ENCODE measurements at places on chromosomes 12 and 14.

GRCh38 chr12:120356567-120357030, 12.4 kb downstream of the MSI1 start:
- DNase-seq: peak; percentile 73

DNA sequence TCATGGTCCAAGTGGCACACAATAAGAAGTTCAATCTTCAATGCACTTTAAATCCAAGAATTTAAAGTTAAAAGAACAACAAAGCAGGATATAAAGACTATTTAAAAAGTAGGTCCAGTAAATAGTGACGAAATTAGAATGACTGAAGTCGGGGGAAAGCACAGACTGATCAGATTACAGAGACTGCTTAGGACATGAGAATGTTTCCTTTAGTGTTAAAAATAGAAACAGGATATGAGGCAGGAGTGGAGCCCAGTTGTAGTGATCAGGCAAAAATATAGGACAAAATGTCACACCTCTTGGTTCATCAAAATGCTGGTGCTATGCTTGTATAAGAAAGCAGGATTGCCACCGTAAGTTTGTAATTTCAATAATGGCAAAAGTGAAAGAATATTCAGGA, 52.2 kb upstream of the CD163 start:
- no peak for DNase-seq

DNA sequence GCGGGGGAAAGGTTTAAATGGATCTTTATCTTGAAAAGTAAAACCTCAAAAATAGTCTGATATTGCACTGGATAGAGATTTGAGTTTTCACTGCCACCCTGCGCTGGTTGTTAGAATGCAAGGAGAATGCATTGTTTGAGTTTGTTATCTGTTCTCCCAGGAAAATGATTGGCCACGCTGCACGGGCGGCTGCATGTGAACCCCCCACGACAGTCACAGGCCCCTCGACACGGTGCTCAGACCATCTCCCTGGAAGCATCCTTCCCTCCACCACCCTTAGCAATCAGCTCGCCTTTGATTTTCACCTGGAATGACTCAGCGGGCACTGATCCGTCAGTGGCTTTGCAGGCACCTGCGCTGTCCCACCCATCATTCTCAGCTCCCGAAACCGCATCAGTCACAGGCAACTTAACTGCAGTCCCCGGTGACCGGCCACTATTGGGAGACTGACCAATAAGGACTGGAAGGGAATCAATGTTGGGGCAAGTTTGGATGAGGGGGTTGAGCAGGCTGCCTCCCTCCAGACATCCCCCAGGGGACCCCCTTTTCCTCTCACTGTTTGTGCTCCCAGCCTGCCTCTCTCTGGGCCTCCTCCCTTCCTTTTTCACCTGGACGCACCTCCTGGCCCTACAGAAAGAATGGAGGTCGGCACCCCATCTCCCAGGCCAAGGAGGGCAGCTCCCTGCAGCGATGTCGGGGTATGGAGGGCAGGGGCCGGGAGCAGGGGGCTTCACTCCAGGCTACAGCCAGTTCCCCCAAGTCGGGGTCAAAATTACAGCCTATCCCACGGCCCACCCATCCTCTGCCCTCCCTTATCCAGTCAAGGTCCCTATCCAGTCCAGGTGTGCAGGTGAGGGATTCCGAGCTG, 28.5 kb upstream of the C14orf180 start:
- no peak for DNase-seq

DNA sequence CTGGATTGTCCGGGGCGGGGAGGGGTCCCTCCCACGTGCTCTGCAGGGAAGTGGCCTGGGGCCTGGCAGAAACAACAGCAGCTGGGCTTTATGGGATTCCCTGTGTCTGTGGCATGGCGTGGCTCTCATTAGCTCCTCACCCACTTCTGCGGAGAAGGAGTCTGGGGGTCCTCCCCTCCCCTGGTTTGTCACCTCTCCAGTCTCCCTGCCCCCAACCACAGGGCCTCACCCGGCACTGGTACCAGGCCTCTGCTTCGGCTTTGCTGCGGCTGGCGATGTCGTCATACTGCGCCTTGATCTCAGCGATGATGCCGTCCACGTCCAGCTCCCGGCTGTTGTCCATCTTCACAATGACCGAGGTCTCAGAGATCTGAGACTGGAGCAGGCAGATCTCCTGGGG, 6.4 kb downstream of the KRT82 start:
- no peak for DNase-seq

DNA sequence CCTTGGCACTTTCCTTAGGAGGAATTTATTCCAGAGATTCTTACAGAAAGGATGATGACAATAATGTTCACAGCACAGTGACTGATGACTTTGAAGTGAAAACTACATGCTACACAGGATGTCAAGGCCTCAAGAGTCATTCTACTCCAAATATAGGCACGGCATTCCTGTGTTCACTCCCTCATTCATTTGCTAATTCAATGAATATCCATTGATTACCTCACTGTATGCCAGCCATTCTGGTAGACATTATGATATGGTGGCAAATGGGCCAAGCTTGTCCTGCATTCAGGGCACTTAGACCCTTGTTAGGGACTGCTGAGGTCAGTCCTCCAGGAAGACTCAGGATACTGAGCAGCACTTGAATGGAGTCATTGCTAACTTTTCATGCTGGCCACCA, 48.0 kb downstream of the FOXN4 start:
- DNase-seq: no peak

- DNase-seq: no peak
Measured at GRCh38 chr12:31584782-31585181, 6.2 kb downstream of the DENND5B start.

DNA sequence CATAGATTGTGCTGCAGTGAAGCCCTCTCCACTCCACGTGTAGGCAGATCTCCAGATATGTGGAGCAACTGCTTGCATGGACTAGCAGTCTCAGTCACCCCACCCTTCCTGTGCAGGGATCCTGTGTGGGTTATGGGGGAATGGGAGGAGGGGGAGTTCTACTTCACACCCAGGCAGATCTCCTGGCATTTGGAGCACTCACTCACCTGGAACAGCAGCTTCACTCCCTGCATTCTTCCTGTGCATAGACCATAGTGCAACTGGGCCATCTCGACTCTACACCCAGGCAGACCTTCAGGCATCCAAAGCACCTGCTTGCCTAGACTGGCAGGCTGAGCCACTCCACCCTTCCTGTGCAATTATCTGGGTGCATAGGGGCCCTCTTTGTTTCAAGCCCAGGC, 96.0 kb upstream of the PCED1B start:
- no peak for DNase-seq

GRCh38 chr12:104412681-104413080, 44.1 kb upstream of the CHST11 start:
- no peak for DNase-seq

DNA sequence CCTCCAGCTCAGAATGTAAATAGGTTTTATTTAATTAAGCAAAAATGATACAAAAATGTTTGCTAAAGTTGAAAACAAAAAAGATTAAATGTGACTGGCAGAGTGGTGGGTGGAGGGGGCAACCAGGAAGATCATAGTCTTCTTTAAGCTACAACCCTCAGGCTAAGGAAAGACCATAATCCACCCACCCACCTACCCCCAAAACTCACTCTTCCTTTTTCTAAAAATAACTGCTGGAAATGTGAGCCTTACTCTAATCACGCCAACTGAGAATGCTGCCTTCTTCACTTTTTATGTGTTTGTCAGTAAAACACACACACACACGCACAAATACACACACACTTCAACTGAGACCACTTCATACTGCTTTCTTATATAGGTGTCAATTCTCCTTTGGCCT, 230.0 kb upstream of the EGLN3 start:
- no peak for DNase-seq

GRCh38 chr14:92144708-92145107, 22.9 kb downstream of the CPSF2 start:
- DNase-seq: no peak

DNA sequence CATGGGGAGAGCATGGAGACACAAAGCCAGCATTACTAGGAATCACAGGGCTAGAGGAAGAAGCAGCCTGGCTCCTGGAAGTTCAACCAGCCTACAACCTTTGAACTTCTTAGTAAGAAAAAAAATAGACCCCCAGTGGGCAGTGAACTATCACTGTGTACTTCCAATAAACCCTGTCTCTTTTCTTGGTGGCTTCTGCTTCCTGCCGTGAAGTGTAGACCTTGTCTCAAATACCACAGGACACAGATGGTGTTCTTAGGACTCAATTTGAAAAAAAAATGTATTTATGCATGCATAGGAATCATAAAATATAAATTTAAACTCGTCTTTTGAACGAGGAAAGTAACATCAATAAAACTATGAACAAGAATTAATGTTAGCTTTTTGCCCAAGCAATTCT, 3.6 kb upstream of the PTGER2 start:
- no peak for DNase-seq

- DNase-seq: no peak
Measured at GRCh38 chr14:33120341-33120740, 181.7 kb downstream of the NPAS3 start.

- no peak for DNase-seq
Measured at GRCh38 chr14:77344377-77344996, 23.7 kb downstream of the GSTZ1 start.

DNA sequence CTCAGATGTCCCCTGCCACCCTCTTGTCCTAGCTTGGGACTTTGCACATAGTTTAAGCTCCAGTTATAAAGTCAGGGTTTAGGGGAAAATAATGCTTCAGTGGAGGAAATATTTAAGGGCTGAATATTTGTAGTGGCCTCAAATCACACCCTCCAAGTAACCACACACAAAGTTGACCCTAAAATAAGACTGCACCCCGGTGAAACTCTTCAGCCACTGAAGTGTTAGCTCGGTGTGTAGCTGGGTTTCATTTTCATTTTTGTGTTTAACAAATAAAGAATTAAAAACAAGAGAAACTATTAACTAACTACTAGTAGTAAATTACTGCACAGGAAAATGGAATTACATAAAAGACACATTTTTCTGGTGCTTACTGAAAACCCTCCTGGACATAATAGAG, 14.8 kb upstream of the BCL11B start:
- peak; percentile 21 for DNase-seq

DNA sequence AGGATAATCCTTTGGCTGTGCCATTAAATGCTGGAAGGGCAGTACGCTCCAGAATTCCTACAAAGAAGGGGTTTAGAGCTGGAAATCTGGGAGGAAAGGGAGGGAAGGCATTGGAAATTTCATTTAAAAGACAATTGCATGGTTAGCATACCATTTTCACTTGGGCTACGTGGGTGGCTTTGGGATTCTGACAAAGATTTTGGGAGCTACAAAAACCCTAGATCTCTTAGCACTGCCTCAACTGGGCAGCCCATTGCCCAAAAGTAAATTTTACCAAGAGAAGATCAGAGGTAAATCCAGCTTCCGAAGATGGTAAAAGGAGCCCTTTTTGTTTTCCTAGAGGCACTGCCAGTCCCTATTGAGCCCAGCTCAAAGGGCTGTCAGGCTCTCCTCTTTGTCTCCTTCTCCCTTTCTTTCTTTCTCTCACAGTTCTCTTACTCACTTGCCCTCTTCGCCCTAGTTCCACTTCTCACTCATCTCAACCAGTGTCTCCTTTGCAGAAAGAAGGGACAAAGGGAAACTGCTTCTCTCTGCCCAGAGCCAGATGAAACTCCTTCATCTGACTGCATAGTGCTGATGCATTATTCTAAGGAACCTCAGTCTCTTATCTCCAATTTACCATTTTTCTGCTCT, 125.4 kb upstream of the PLEKHA5 start:
- DNase-seq: no peak

DNA sequence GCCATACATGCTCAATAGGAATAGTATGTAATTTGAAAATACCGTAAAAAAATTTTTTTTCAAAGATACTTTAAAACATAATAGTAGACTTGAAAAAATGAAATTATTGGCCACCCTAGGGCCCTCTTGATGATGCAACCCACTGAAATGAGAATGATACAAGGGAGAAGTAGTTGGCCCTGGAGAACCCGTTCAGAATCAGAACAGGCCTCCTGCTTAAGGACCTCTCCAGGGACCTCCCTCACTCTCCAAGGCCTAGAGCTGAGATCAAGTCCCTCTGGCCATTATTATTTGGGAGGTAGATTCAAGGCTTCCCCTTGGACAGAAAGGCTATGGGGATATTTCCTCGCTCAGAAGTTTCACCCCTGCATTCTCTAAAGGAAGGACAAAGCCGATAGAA, 11.9 kb downstream of the LALBA start:
- DNase-seq: no peak

- no peak for DNase-seq
Measured at GRCh38 chr12:59650588-59651228, 54.9 kb downstream of the SLC16A7 start.

GRCh38 chr14:22748206-22748605, 18.3 kb upstream of the OXA1L start:
- no peak for DNase-seq

DNA sequence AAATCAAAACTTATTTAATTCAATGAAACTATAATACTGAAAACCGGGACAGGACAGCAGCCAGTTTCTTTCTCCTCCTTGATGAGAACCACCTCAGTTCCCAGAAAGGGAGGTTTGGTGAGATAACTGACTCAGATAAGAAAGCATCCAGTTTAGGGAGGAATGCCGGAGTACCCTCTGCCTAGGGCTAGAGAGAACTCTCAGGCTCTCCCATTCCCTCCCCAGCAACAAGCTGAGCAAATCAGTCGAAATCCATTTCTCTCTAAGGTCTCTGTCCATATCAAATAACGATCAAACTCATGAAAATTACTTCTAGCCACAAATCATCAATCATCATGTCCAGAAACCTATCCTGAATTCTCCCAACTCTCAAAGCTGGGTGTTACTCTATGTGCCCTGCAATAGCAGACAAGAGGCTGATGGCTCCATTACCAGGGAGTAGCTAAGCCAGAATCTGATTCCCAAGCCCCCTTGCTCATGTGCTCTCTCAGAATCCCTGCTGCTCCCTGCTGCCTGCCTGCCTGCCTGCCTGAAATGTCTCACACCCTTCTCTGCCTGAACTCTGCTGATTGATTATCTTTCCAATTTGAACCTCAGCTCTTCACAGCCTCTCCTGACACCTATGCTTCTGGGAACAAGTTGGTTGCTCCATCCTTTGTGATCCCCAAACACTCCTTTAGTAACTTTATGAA, 49.4 kb downstream of the SLC25A47 start:
- DNase-seq: no peak

- DNase-seq: no peak
Measured at GRCh38 chr14:102164241-102164641, 24.5 kb downstream of the WDR20 start.
